ENCODE measurements at places on chromosomes 11 and 22.
A peak's percentile ranks its signal among the peaks of the same experiment; 100 is the strongest.

- DNase-seq, result no peak
Measured at GRCh38 chr11:64330888-64331287, 9.1 kb upstream of the CCDC88B start.

DNA sequence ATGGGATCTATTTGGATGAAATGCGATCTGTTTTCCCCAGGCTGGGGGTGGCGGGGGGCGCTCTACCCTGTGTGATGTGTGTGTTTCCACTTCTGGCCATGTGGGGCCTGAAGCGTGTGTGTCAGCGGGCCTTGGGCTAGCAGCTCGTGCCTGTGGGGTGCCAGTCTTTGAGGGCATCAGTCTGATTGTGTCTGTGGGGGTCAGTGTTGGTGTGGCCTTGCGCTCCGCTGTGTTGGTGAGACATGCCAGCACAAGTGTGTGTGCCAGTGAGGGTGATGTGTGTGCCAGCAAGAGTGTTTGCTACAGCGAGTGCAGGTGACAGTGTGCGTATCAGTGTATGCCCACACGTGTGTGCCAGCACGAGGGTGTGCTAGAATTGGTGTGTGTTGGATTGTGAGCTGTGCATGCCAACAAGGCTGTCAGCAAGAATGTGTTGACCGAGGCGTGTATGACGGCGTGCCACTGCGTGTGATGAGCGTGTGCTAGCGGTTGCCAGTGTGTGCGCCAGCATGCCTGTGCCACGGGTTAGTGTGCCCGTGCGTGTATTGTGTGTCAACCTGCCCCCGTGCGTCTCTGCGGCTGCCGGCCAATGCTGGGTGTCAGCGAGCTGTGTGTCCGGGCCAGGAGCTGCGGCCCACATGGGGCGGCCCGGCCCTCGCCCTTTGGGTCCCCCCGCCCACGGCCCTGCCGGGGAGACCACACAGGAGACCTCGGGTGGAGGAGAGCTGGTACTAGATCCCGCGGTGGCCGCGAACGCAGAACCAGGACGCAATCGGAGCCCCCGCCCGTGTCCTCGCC lies 519 bp downstream of the ARRB1 start:
- DNase-seq, result peak; percentile 29

DNA sequence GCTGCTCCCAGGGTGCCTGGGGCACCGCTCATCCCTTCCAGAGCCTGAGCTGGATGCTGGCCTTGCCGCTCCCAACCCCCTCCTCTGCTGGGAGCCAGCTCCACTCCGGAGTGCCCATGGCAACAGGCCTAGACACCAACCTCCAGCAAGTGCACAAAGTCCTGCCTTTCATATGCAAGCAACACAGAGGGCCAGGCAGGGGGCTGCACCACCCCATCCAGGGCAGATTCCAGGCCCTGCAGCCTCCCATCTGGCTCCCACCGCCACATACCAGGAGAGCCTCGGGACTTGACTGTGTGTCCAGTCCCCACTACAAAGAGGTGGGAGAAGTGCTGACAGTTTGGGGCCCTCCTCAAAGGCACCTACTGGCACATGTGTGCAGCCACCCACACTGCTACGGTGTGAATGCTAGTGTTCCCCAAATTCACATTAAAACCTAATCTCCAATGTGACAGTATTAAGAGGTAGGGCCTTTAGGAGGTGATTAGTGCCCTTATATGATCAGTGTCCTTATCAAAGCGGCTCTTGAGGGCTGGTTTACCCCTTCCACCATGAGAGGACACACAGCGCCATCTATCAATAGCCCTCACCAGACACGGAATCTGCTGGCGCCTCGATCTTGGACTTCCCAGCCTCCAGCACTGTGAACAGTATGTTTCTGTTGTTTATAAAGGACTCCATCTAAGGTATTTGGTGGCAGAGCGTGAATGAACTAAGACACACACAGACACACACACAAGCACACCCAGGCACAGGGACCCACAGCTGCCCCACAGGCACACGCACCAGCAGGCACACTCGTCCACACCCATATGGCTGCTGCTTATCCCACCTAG lies 16.2 kb downstream of the ARVCF start:
- DNase-seq, result no peak

- no peak for DNase-seq
Measured at GRCh38 chr11:128741511-128741910, 47.6 kb downstream of the FLI1 start.

GRCh38 chr22:36894266-36894665 lies 19.2 kb upstream of the CSF2RB start:
- DNase-seq, result no peak

- no peak for DNase-seq
Measured at GRCh38 chr22:47292546-47293320, 530.3 kb downstream of the TBC1D22A start.

- no peak for DNase-seq
Measured at GRCh38 chr22:47063606-47064005, 301.2 kb downstream of the TBC1D22A start.

DNA sequence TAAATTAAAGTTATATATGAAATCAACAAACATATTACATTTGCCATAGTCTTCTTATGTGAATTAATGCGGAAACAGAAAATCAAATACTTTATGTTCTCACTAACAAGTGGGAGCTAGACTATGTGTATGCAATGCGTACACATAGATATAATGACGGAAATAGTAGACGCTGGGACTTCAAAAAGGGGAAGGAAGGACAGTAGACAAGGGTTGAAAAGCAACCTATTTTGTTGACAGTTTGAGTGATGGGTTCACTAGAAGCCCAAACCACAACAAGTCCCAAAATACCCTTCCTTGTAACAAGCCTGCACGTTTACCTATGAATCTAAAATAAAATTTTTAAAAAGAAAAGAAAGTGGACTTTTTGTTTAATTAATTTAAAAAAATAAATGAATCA lies 430.8 kb upstream of the CNTN5 start:
- DNase-seq, result no peak

DNA sequence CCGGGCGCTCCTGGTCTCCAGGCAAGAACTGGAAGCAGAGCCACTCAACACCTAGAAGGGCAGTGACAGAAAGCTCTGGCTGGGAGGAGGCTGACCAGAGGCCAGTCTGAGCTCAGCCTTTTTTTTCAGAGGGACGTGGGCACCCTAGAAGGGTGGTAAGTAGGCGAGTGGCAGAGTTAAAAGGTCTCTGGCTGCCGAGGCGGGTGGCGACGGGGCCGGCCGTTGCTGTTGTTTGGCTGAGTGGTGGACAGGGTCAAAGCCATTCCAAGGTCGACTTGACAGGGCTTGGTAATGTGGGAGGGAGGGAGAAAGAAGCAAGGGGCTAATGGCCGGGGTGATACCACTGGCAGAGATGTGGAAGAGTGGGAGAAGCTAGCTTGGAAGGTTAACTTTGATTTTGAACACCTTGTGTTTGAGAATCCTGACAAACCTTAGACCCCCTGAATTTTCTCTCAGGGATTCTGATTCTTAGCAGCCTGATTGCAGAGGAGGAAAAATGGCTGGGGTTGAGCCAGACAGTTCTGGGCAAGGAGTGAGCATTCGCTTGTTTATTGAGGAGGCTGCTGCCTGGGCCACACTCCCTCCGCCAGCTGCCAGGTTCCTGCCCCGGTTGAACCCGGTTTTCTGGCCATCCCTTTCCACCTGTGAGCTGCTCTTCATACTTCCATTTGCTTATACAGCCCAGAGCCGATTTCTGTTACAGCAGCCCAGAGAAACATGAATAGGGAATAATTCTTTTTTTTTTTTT lies 868 bp upstream of the SYCE3 start:
- DNase-seq, result no peak

DNA sequence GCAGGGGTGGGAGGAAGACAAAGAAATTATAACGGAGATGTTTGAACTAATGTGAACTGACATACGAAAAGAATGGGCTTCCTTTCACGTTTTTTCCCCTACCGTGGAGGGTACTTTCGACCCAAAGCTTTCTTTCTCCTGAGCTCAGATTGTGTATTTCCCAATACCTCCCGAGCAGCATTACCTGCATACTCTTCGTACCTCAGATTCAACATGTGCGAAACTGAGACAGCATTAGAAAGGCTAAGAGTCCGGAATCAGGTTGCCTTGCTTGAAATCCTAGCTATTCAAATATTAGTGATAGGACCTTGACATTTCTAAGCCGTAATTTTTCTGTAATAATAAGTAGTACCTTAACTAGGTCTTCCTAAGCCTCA lies 778 bp upstream of the PAK1 start:
- no peak for DNase-seq

- DNase-seq, result no peak
Measured at GRCh38 chr11:102771351-102771750, 9.1 kb downstream of the MMP10 start.

DNA sequence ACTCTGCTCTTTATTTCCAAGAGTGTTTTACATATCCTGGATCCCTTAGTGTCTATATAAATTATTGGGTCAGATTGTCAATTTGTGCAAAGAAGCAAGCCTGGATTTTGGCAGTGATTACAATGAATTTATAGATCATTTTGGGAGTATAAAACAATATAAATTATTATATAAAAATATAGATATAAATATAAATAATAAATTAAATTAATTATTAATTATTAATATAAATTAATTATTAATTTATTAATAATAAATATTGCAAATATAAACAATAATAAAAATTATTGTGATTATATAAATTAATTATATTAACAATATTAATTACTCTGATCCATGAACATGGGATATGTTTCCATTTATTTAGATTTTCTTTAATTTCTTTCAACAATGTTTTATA lies 32.5 kb downstream of the RTL6 start:
- DNase-seq, result no peak

DNA sequence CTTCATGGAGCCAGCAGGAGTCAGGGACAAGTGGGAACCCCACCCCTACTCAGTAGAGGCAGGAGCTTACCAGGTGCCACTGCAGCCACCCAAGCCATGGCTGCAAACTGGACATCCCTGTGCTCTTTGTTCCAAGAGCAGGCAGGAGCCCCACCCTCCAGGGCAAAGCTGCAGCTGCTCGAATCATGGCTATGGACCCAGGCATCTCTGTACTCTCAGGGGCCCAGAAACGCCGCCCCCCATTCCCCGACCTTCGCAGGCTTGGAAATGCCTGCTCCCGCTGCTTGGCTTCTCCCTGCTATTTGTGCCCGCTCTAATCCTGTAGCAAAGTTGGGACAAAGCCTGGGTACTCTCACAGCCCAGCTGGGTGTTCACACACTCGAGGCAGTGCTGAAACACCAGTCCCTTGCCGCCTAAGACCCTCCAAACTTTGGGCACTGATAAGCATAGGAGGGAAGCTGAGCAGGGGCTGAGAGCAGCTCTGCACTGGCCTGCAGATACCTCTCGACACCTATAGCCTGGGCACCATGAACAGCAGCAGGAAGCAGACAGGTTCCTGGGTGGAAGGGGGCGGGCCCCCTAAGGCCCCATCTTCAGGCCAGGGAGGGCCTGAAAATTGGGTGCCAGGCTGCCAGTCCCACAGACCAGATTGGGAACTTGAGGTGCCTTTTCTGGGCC lies 402.4 kb downstream of the LRRC4C start:
- DNase-seq, result no peak

- DNase-seq, result no peak
Measured at GRCh38 chr11:387193-387793, 6.7 kb upstream of the PKP3 start.

DNA sequence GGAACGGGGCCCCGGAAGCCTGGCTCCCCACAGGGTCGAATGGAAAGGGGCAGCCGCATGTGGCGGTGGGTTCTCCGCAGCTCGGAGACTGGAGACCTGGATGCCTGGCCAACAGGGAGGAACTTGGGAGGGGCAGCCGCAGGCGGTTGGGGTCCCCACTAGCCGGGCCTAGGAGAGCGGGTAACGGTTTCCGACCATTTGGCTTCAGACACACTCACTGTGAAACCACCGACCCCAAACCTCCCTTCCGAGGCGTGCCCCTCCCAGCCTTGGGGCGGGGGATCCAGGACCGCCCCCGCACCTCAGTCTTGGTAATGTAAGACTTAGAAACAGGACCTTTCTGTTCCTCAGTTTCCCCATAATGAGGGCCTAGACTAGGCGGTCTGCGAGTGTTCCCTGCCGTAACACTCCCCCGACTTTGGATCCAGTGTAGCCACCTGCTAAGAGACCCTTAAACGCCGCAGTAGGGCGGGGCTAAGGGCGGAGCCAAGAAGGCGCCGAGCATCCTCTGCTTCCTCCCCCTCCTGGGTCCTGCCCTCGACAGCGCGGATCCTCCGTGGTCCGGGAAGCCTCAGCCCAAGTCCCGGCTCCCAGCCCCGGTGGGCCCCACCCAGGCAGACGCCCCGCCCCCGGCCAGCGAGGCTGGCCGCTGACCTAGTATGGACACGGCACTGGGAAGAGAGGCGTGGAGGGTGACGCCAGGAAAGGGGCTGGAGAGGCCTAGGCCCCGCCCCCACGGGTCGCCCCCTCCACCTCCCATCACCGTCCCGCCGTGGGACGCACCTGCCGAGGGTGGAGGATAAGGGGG lies 1.8 kb upstream of the RASGRP2 start:
- DNase-seq, result peak; percentile 53

- no peak for DNase-seq
Measured at GRCh38 chr22:29459773-29460172, 20.2 kb upstream of the NEFH start.

DNA sequence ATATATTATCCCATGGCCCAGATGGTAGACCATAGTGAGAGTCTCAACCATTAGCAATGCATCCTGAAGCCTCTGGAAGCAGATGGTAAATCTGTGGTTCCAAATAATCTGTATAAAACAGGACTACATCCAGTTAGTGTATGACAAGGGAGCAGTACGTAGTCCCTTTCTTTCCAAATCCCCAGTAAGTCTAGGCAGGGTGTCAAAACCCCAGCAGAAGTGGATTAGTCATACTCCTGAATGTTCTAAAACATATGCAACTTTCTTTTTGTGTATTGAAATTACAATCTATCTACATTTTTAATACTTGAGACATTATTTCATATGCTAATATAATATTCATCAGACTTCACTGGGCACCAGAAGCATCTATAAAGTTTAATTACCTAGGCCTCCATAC lies 295.1 kb upstream of the ANO5 start:
- DNase-seq, result no peak

- DNase-seq, result no peak
Measured at GRCh38 chr11:100966366-100966765, 163.2 kb downstream of the PGR start.

DNA sequence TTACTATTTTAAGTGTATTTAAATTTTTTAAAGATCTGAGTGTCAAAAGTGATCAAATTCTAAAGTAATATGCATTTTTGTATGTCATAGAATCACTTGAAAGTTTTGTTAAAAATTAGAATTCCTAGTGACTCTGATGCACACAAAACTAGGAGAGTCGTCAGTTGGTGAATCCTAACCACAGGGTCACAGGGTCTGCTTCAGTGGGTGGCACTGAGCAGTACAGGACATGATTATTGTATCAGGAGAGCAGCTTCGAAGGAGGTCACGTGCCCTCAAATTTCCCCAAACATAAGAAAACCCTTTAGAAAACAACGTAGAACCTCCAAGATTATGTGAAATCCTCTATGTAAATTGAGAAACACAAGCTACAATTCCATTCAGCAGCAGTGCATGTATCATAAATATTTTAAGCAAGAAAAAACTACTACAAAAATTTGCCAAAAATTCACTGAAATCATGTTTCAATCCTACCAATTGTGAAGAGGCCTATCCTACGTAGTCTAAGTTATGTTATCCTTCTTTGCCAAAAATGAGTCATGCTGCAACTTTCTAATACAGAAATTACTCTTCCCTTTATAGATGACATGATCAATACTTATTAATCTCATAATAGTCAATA lies 323.6 kb downstream of the AASDHPPT start:
- no peak for DNase-seq

GRCh38 chr22:49326558-49326957 lies 501.1 kb downstream of the BRD1 start:
- DNase-seq, result no peak
